ENCODE measurements at places on chromosomes 2 and 18. TPM values are rescaled to one million over a fixed set of nuclear protein-coding genes. Genes with fewer than 3 reads are reported as not detected.

GRCh38 chr2:216236486-216236885 is 127.3 kb downstream of the XRCC5 start:
- DNase-seq = peak; percentile 16

Gene SPDYA
- 1.2 TPM for total RNA-seq

GRCh38 chr2:119772128-119772527 is 12.4 kb downstream of the PTPN4 start:
- DNase-seq = no peak

DNA sequence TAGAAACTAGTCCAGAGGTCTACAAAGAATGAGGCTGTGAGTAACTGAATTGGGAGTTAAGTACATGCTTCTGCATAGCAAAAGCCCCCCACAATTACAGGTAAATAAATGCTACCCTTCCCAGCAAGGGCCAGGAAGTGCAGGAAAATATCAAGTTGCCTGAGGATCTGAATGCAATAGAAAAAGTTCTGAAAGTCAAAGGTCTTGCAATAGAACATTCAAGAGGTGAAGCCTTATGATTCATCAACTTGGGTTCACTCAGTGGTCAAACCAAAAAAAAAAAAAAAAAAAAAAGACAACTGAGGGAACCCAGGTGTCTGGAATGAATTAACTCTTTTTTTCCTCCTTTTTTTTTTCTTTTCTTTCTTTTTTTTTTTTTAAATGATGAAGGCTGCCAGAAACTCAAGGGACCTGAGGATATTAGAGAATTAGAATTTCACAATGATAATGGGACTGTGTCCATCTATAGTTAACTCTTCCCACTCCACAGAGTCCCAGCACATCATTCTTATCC is 42.9 kb upstream of the RFX8 start:
- DNase-seq = no peak

DNA sequence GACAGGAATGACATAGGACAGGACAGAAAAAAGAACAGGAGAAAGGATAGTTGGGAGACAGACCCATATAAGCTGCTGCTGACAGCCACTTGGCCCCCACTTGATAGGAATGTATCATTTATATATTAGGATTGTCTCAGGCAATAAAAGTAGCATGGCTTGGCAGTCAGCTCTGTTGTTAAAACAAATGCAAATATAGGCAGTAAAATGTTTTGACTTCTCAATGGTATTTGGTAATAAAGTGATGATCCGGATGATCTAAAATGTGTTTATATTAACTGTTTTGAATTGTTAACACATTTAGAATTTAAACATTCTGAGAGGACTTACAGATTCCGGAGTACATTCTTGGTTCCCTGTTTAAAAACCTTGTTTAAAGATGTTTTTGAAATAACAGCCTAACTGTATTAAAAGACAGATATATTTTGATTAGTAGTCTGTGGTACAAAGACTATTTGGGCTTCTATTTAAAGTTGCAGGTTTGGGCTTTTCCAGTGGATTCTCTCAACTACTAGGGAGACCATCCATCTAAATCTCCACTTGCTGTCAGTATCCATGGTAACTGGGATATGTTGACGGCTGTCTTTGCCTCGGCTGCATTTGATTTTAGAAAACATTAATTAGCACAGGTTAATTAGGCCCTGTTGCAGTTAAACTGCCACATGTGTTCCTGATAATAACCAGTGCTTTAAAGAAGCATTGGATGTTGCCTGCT is 147.6 kb downstream of the ESCO1 start:
- no peak for DNase-seq

Gene CNTNAP5
- total RNA-seq = not detected

Gene OTOS
- total RNA-seq = not detected

DNA sequence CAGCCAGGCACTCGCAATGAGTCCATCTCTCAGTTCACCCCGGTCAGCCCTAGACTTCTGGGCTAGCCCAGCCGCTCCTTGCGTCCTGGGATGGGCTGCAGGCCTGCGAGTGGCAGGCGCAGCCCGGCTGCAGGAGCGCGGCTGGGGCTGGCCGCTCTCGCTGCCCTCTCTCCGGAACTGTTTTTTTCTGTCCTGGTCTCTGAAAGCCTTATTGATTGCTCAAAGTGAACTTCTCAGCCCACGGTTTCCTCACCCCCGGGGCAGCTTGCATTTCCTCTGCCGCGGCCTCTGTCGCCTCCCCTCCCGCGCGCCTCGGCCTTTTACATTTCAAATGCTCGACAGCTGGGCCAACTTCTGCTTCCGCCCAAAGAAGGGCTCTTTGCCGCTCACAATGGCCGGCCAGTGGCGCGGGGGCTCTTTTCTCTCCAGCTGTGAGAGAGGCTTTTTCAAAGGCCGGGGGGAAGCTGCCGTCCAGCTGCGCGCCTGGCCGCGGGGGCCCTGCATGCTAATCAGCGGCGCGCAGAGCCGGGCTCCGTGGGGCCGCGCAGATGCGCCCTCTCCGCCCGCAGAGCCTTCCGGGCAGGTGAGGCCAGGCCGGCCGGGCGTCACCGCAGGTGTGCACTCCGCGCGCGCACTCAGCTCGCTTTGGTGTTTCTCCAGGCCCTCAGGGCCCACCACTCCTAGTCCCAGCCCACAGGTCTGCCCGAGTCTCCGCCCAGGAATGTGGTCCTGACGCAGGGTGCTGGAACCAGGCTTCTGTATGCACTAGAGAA is 513.8 kb downstream of the RNF144A start:
- peak; percentile 80 for DNase-seq

DNA sequence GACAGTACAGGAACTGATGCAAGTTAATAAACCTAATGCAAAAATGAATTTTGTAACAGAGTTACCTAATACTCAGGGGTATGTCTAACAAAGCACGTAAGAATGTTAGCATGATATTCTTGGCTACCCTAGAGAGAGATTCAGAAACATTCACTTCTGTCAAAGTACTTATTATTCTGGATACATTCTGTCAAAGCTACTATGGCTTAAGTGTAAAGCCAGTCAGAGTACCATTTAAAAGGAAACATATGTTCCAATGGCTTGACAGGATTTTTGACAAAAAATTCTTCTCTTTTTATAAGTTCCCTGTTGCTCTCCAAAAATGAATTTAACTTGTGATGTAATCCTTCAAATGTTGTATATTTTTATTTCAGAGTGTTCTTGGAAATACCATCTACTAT is 85.5 kb downstream of the PIGN start:
- DNase-seq = no peak

GRCh38 chr18:4831791-4832375 is 365.2 kb downstream of the AKAIN1 start:
- DNase-seq = no peak

All from activated CD8-positive, alpha-beta T cell treated with anti-CD3 and anti-CD28 coated beads, Interleukin-2, amount 10 ng/mL, durations not matched to agents 7 days and 5 days (primary cell).